ENCODE measurements at places on chromosomes 2 and 18. TPM values are rescaled to one million over a fixed set of nuclear protein-coding genes. Genes with fewer than 3 reads are reported as not detected.
A peak's percentile ranks its signal among the peaks of the same experiment; 100 is the strongest.

The VWC2L gene
- total RNA-seq = not detected

The CFAP65 gene
- total RNA-seq = 1.3 TPM

The SLC40A1 gene
- 49.6 TPM for total RNA-seq

GRCh38 chr2:65316072-65316471, 88.4 kb downstream of the ACTR2 start:
- no peak overlapping the region for H3K4me3 ChIP-seq
- peaks cover 20% of the 10 kb centered on the region for H3K4me1 ChIP-seq
- no peak overlapping the region for H3K27ac ChIP-seq
- DNase-seq = no peak
- H3K36me3 ChIP-seq = peaks cover 20% of the 10 kb centered on the region

The KIF5C gene
- total RNA-seq = 2.9 TPM

The RRM2 gene
- 154 TPM for total RNA-seq

The RNF152 gene
- total RNA-seq = 1.0 TPM

GRCh38 chr2:241741016-241741415, 6.6 kb downstream of the D2HGDH start:
- H3K4me1 ChIP-seq = no peaks in the 10 kb centered on the region
- H3K27me3 ChIP-seq = no peaks in the 10 kb centered on the region
- peaks cover 28% of the 10 kb centered on the region for H3K36me3 ChIP-seq
- no peak overlapping the region for H3K4me3 ChIP-seq

The CSRNP3 gene
- 0.86 TPM for total RNA-seq

The SOWAHC gene
- 19.1 TPM for total RNA-seq

DNA sequence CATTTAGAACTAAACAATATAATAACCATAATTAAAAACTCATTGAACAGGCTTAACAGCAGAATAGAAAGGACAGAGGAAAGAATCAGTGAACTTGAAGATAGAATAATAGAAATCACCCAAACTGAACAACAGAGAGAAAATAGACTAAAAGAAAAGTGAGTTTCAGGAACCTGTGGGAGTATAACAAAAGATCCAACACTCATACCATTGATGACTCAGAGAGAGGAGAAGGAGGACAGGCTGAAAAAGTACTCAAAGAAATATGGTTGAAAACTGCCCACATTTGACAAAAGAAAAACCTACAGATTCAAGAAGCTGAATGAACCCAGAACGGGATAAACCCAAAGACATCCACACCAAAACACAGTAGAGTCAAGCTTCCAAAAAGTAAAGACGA, 54.2 kb upstream of the FMNL2 start:
- H3K4me3 ChIP-seq = no peak overlapping the region
- H3K27ac ChIP-seq = no peak overlapping the region

- no peaks in the 10 kb centered on the region for H3K36me3 ChIP-seq
- no peaks in the 10 kb centered on the region for H3K4me1 ChIP-seq
- no peak overlapping the region for H3K27ac ChIP-seq
- peaks cover 29% of the 10 kb centered on the region for H3K27me3 ChIP-seq
- peak; percentile 48 for DNase-seq
- no peak overlapping the region for H3K4me3 ChIP-seq
Observed at GRCh38 chr2:199624958-199625357, 167.2 kb upstream of the SATB2 start.

DNA sequence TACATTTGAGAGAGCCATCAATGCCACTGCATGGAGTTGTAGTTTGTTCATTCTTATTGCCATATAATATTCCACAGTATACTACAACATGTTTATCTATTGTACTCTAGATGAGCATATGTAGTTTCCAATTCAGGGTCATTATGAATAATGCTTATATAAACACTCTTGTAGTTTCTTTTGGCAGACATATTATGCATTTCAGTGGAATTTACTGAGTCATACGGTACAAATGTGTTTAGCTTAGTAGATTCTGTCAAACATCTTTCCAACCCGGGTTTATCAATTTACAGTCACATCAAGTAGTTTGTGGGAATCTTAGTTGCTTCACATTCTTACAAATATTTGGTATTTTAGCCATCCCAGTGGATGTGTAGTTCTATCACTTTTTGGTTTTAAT, 161.1 kb downstream of the KCNH7 start:
- no peaks in the 10 kb centered on the region for H3K36me3 ChIP-seq
- H3K4me1 ChIP-seq = no peaks in the 10 kb centered on the region
- H3K4me3 ChIP-seq = no peak overlapping the region
- no peak overlapping the region for H3K27ac ChIP-seq
- H3K27me3 ChIP-seq = no peaks in the 10 kb centered on the region
- DNase-seq = no peak

DNA sequence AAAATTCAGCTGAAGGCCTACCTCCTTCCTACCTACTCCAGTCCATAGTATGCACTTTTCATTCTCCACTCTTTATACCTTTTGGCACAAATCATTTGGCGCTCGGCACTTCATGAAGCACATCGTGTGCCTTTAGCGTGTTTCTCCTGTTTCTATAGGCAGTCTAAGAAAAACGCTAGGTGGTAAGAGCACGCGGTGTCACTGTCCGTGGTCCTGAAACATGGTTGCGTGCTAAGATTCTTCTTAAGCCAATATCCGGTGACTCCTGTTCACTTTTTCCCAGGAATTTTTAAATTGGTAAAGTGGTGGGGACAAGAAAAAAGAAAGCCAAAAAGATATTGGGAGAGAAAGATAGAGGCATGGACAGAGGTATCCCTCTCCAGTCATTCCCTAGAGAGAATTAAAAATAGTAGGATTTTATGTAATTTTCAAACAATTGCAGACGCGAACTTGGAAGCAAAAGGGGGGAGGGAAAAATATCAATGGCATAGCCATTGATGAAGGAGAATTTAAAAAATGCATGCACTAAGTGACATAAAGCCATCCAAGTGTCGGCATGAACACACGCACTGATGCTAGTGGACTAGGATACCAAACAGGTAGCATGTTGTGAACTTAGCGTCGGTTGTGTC, 1.4 kb upstream of the CTNNA2 start:
- H3K4me3 ChIP-seq = no peak overlapping the region
- no peak overlapping the region for H3K27ac ChIP-seq
- DNase-seq = no peak
- peaks cover 6% of the 10 kb centered on the region for H3K36me3 ChIP-seq

DNA sequence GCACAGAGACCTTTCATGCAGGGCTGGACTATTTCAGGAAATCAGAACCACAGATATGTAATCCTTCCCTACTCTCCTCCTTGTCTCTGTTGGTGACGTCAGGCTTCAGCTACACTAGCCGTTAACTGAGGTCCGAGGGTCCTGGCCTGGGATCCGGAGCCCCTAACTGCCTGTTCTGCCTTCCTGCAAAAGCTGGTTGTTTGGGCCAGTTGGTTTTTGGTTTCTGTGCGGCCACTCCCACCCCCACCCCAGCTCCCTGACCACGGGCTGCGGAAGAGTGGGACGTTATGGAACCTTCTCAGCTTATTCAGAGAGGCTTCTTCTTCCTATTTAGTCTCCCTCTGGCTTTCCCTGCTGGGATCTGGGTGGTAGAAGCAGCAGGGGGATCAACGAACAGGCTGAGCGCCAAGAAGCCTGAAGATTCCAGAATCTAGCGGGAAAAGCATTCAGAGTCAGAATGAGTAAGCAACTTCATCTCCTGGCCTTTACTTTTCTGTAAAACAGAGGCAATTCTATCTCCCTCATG, 49.3 kb upstream of the ROCK2 start:
- peaks cover 9% of the 10 kb centered on the region for H3K36me3 ChIP-seq
- H3K4me3 ChIP-seq = no peak overlapping the region
- peaks cover 23% of the 10 kb centered on the region for H3K27me3 ChIP-seq
- no peak overlapping the region for H3K27ac ChIP-seq
- no peak for DNase-seq

DNA sequence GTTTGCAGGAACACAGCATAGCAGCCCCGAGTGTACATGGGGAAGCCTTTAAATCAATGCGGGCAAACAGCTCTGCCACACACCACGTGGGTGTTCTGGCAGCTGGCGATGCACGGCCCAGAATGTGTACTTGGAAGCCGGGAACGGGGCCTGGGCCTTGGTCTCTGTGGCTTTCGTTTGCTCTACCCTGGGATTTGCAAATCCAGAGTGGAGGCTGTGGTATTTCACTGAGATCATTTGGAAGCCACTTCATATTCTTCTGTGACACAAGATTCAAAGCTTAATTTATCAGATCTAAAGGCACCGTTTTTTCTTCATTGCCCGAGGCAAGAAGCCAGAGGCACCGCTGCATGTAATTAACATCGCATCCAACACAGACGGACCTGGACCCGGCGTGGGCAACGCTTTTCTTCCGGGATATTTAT, 246.3 kb upstream of the MYT1L start:
- H3K36me3 ChIP-seq = no peaks in the 10 kb centered on the region
- no peaks in the 10 kb centered on the region for H3K27me3 ChIP-seq
- H3K27ac ChIP-seq = no peak overlapping the region
- H3K4me1 ChIP-seq = no peaks in the 10 kb centered on the region

GRCh38 chr2:125405816-125406215, 1250.1 kb upstream of the GYPC start:
- H3K27me3 ChIP-seq = no peaks in the 10 kb centered on the region
- H3K36me3 ChIP-seq = no peaks in the 10 kb centered on the region
- no peak overlapping the region for H3K4me3 ChIP-seq
- DNase-seq = no peak
- H3K27ac ChIP-seq = no peak overlapping the region
- H3K4me1 ChIP-seq = no peaks in the 10 kb centered on the region

DNA sequence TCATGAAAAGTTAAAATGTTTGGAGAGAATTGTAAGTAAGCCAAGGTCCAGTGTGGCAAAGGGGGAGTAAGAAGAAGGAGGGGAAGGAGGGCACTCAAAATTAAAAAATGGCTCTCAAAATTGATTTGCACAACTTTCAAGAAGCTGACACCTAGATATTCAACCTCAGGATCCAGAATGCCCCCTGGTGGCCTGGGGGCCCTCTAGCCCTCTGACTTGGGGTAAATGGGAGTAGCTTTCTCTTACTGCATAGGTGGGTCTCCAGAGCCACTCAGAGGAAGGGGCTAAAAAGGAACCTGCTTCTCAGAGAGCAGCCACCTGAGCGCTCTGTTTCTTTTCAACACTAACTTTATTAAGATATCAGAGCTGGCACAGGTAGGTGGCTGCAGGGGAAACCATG, 968.5 kb downstream of the BCL11A start:
- peak; percentile 26 for DNase-seq
- no peak overlapping the region for H3K27ac ChIP-seq
- H3K4me1 ChIP-seq = no peaks in the 10 kb centered on the region
- H3K4me3 ChIP-seq = no peak overlapping the region
- no peaks in the 10 kb centered on the region for H3K36me3 ChIP-seq

The ALLC gene
- not detected for total RNA-seq

DNA sequence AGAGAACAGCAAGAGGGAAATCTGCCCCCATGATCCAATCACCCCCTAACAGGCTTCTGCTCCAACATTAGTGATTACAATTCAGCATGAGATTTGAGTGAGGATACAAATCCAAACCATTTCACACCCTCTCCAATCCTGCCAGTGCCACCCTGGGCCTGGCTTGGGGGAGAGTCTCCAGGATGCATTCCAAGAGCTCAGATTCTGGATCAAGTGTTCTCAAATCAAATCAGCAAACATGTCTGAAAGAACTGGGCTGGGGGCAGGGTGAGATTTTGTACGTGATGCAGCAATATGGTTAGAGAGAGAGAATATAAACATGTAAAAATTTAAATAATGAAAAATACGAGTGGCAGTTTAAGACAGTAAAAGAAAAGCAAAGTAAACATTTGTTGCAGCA, 2100.9 kb upstream of the CELF4 start:
- no peaks in the 10 kb centered on the region for H3K27me3 ChIP-seq
- peaks cover 10% of the 10 kb centered on the region for H3K4me1 ChIP-seq
- no peak overlapping the region for H3K4me3 ChIP-seq
- H3K36me3 ChIP-seq = no peaks in the 10 kb centered on the region
- DNase-seq = no peak

GRCh38 chr2:95004711-95005110, 20.8 kb upstream of the MAL start:
- no peaks in the 10 kb centered on the region for H3K27me3 ChIP-seq
- DNase-seq = no peak
- H3K4me1 ChIP-seq = peaks cover 23% of the 10 kb centered on the region
- H3K27ac ChIP-seq = peak overlapping the region; percentile 23
- no peak overlapping the region for H3K4me3 ChIP-seq

DNA sequence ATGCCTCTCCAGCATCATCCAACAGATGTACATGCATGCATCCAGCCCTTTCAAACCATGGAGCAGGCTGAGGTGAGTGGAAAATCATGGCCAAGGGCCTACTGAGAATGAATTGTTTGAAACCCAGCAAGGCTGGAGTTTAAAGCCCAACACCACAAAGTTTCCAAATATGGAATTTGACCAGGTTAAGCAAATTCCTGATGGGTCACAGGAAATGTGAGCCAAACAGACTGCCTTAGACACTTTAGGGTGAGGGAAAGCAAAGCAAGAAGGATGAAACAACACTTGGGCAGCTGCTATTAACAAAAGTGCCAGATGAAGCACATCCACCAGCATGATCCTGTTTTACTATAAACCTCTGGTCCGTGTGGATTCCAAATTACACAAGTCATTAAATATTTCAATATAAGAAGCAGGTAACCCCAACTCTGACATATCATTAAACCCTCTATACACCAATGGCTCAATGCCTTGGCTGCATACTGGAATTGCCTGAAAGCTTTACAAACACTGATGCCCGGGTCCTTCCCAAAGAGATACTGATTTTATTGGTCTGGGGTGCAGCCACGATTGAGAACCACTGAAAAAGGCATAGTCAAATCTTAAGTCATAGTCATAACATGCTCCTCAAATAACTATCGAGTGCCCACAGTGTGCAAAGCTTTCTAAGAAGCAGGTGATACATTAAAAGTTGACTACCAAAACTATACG, 9.1 kb downstream of the KLF7 start:
- H3K27ac ChIP-seq = peak overlapping the region; percentile 66
- DNase-seq = no peak
- no peaks in the 10 kb centered on the region for H3K27me3 ChIP-seq
- H3K4me1 ChIP-seq = peaks cover 65% of the 10 kb centered on the region
- no peak overlapping the region for H3K4me3 ChIP-seq

The TMEM37 gene
- 0.61 TPM for total RNA-seq

The ALPP gene
- total RNA-seq = not detected

- peaks cover 8% of the 10 kb centered on the region for H3K4me1 ChIP-seq
- no peak overlapping the region for H3K27ac ChIP-seq
- peaks cover 24% of the 10 kb centered on the region for H3K27me3 ChIP-seq
- DNase-seq = no peak
- no peaks in the 10 kb centered on the region for H3K36me3 ChIP-seq
- no peak overlapping the region for H3K4me3 ChIP-seq
Observed at GRCh38 chr2:96684883-96685576, 42.5 kb downstream of the FER1L5 start.

The RAMP1 gene
- total RNA-seq = 9.8 TPM

The TMEM169 gene
- 8.0 TPM for total RNA-seq

DNA sequence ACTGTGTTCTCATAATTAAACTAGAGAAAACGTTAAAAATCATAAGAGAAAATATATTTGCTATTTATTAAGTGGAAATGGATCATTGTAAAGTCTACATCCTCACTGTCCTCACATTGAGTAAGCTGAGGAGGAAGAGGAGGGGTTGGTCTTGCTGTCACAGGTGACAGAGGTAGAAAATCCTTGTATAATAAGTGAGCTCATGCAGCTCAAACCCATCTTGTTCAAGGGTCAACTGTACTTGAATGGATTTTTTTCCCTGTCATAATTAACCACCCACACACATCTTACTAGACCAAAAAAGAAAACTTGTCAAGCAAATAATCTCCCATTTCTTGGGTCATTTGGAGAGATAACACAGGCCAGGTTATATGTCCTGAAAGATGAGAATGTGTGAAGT, 231.2 kb downstream of the NEDD4L start:
- no peaks in the 10 kb centered on the region for H3K27me3 ChIP-seq
- H3K4me1 ChIP-seq = peaks cover 74% of the 10 kb centered on the region
- DNase-seq = no peak
- H3K36me3 ChIP-seq = peaks cover 20% of the 10 kb centered on the region
- H3K27ac ChIP-seq = no peak overlapping the region

The MARS2 gene
- total RNA-seq = 16.9 TPM

The ARMC9 gene
- total RNA-seq = 13.6 TPM
